ENCODE measurements at places on chromosomes 1 and 21.

DNA sequence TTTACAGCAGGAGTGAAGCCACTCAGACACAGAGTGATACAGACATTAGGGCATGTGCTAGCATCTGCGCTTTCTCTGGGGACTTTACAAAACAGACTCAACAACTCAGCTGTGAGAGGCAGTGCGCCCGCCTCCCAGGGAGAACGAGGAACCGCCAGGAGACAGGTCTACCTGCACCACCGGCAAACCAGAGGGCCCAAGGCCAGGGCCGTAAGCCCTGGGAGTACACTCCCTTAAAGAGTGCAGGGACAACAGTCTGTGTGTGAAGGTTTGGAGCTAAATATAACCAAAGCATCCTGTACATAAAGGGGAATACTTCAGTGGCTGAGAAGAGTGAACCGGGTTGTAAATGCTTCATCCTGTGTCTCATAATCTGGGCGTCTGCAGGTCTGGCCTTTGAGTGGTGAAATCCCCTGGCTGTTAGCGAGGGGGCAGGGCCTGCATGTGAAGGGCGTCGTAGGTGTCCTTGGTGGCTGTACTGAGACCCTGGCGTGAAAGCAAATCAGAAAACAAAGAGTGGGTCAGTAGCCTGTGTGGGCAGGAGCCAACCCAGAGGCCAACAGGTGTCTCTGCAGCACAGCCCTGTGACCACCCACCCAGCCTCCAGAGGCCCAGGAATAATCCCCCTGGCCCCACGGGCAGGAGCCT is 86.9 kb downstream of the CD247 start:
- no peak for DNase-seq

GRCh38 chr21:15000081-15000480 is 64.7 kb downstream of the NRIP1 start:
- DNase-seq: no peak

DNA sequence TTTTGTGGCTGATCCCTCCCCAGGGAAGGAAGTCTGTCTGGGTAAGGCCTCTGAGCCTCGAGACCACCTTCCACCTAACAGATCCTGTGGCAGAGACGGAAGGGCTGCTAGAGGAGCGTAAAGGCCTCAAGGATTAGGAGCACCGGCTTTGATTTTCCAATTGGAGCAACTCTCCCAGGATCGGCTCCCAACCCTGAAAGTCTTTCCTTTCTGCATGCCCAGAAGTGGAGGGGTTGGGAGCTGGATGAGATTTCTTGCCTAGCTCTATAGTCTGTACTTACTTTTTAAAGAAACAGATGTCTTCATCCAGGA is 41.4 kb downstream of the ELK4 start:
- DNase-seq: no peak

DNA sequence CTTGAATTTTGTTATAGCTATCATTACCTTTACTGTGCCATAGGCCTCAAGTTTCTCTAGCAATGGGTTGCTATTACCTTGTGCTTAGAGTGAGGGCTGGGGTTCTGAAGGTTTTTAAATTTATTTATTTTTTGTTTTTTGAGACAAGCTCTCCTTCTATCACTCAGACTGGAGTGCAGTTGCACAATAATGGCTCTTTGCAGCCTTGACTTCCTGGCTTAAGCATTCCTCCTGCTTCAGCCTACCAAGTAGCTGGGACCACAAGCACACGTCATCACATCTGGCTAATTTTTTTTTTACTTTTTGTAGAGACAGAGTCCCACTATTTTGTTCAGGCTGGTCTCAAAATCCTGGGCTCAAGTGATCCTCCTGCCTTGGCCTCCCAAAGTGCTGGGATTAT is 41.5 kb downstream of the SNX27 start:
- DNase-seq: no peak

DNA sequence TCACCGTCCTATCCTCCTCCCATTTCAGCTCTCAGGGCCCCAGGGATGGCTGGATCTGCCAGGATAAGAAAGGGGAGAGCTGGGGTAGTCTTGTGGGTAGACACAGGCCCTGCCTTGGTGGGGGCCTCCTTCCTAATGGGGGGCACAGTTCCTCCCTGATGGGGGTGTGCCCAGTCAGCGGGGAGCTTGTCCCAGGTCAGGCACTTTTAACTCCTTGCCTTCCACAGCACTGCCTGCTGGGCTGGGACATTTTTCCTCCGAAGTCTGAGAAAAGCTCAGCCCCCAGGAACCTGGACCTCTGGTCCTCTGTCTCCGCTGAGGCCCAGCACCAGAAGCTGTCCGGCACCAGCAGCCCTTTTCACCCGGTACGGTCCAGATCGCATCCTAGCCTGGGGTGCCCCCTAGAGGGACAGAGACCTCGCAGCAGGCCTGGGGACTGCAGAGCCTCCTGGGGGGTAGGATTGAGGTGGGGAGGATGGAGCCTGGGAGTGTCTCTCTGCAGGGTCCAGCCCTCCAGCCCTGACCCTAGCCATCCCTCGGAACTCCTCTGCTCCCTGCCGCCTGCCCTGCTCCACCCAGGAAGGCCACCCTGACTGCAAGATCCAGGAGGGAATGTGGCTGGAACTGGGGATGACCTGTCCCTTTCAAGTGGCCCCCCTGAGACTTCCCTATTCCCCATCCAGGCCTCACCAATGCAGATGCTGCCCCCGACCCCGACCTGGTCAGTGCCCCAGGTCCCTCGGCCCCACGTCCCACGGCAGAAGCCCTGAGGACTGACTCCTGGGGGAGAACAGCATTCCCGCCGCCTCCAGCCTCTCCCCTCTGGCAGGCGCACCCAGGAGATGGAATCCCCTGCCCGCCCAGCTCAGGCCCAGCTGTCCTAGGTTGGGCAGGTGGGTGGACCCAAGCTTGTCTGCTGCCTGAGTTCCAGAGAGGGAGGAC is 12.0 kb downstream of the MIIP start:
- no peak for DNase-seq

- DNase-seq: no peak
Measured at GRCh38 chr1:50633465-50633864, 210.2 kb upstream of the DMRTA2 start.

GRCh38 chr1:19465123-19465522 is 20.2 kb downstream of the CAPZB start:
- no peak for DNase-seq

- no peak for DNase-seq
Measured at GRCh38 chr1:53359225-53359933, 31.5 kb upstream of the LRP8 start.

- DNase-seq: no peak
Measured at GRCh38 chr21:18725653-18726052, 322.1 kb upstream of the TMPRSS15 start.

DNA sequence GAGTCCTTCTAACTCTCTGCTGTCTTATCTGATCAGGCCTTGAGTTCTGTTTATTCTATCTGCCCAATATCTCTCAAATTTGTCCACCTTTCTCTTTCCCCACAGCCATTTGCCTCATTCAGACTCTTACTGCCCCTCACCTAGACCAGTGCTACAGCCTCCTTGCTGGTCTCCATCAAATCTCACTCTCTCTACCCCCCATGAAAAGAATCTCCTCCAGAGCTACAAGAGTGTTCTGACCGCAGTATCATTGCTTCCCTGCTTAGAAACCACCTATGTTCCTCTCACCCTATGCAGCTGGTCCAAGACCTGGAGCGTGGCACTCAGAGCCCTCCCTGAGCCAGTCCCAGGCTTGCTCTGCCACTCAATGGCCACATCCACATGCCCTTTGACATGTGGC is 231.0 kb upstream of the JUN start:
- no peak for DNase-seq

DNA sequence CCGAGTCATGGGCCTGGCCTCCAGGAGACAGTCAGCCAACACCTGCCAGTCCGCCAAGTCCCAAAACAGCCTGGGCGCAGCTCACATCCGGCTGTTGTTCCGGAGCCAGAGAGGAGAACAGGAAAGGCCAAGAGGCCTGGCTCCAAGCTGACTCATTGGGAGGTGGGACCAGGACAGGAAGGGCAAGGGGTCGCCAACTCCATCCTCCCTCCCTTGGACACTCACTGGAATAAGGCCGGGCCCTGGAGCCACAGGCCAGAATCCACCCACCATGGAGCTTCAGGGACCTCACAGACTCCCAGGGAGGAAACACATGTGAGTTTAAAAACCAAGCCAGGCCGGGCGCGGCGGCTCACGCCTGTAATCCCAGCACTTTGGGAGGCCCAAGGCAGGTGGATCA is 25.1 kb upstream of the CLIC4 start:
- no peak for DNase-seq

GRCh38 chr1:214901718-214902117 is 180.8 kb upstream of the KCNK2 start:
- no peak for DNase-seq

- no peak for DNase-seq
Measured at GRCh38 chr1:245578308-245578707, 423.5 kb downstream of the KIF26B start.

DNA sequence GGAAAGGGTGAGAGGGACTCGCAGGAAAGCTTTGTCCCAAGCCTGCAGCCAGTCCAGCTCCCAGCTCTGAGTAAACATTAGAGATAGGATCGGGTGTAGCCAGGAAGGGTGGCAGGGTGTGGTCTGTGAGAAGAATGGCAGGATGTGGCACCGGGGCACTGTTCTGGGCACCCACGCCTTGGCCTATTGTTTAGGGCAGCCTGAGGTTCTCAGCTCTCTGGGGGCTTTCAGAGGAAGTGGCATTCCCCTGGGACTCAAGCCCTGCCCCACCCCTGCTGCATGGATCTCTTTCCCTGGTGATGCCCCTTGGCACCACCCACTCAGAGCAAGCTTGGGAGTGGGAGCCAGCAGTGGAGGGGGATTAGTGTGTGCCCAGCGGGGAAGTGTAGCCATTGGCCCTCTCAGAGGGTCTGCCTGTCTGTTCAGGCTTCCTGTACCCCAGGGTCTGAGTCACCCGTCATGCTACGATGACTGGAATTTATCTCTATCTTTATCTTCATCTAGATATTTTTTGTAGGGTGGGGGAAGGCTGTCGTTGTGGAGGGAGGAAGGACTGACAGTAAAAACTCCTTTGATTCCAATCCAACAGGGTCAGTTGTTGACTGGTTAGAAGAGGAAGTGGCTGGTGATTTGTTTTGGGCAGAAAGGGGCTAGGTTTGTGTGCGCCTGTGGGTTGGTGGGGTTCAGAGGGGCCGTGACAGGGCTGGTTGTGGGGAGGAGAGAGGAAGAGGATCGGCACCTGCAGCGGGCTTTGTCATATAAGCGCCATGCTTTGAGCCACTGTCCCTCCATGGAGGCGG is 31.6 kb downstream of the SOX13 start:
- no peak for DNase-seq

DNA sequence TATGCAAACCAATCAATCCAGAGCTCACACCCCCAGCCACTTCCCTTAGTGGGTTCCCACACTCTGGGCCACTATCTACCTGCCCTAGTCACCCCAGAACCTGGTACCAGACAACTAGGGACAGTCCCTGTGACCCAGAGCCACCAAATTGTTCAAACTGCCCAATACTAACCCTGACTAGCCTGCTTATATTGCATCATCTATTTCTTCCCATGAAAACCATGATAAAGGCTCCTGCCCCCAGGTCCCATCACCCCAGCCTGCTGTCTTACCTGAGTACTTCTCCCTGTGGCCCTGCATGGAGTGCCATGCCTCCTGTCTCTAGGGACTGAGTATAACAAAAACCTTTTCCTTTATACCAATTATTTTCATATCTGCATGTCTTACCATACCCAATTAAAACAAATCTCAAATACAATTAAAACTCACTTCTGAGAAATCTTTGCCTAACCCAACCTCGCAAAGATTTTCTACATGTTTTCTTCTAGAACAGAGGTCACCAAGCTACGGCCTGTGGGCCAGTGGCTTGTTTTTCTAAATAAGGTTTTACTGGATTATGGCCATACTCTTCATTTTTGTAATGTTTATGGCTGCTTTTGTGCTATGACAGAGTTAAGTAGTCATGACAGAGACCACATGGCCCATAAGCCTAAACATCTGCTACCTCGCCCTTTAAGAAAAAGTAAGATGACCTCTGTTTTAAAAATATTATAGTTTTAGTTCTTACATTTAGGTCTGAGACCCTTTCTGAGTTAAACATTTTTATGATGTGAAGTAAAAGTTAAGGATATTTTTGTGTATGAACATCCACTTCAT is 31.0 kb upstream of the NID1 start:
- DNase-seq: no peak

DNA sequence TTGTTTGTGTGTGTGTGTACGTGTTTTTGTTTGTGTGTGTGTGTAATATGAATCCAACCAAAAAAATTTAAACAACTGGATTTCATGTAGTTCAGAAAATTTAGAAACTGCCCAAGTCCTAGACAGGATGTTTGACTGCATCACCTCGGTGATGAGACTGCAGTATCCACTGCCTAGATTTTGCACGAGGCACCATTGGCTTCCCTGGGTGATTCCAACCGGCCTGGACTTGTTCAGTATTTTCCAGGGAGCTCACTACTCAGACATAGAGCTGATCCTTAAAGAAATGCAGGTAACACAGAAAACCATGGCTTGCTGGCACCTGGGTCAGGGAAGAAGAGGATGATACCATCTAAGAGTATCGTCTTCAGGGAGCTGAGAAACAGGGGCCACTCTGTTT is 18.2 kb upstream of the KCNK2 start:
- no peak for DNase-seq

DNA sequence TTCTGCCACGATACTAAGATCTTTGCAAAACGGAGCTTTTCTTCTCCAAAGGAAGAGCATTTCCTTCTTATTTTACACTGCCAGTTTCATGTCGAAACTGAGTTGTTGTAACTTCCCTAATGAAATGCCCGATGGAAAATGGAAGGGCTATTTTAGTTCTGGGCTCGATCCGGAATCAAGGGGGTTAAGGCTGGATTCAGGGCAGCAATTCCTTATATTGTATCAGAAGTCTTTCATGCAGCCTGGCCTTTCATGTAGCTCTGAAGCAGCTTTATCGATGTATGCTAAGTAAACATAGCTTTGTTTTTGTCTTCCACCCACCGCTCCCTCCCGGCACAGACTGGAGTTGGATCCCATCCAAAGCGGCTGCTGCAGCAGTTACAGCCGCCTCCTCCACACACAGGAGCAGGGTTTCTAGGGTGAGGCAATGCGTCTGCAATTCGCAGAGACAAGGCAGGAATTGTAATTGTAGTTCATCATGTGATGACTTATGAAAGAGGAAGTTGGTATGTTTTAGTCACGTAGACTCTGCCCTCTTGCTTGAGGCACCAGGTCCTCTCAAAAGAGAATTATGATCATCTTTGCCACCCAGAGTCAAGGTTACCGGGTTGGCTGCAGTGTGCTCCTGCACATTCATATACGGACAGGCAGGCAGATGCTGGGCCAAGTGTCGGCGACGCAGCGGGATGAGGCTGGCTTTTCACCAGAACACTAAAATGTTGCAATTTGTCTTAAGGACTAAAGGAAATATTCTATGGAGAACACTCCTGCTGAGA is 2.6 kb upstream of the IRF2BP2 start:
- no peak for DNase-seq

- no peak for DNase-seq
Measured at GRCh38 chr1:55893155-55893554, 678.0 kb upstream of the USP24 start.

All from iPS DF 19.7 (cell line).